ENCODE measurements at places on chromosomes 4 and X.

DNA sequence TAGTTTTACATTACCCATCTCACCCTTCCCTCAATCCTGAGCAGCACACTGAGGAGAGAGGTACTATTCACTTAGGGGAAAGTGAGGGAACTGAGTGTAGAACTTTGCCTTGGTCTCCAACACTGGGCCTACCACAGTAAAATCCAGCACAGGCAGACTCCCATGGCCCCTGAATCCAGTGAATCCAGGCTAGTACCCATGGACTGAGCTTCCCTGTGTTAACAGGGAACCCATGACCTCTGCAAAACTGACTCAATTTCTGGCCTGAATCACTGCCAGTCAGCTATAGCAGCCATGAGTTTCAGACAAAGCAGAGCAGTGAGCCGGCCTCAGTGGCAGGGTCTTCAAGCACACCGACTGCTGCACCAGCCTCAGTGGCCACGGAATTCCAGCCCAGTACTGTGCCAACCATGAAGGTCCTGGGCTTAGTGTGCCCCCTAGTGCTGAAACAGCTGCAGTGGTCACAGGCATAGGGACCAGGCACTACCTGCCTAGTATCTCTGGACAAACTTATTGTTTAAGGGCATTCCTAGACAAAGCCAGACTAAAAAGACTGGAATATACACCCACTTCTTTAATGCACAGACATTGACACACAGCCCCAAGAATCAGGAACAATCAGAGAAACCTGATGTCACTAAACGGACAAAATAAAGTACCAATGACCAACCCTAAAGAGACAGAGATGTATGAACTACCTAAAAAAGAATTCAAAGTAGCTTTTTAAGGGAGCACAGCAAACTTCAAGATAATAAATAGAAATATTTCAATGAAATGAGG, 127.4 kb upstream of the RPL34 start:
- peak; percentile 59 for DNase-seq

DNA sequence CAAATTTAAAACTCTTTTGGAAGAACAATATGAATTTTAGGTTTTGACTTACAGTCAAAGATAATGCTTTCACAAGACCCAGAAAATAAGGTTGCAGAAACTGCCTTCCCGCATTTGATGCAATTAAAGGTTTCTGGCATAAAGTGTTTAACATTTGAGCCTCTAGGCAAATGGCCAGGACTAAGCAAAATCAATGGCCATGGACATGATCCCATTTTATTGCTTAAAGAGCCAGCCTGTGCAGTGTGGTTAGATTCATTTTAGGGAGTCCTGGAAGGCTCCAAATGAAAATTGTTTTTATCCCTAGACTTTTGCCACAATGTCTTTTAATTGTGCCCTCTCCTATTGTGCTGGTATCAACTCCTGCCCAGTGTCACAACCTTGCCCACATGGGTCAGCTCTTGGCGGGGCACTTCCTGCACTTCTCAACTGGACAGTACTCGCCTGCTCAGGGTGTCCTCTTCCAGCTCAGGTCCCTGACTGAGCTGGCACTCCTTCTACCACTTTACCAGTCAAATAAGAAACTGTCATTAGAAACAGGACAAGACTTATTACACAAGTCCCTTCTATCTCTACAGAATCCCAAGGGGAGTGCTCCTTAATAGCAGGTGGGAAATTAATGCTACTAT, 208.4 kb upstream of the NPY2R start:
- no peak for DNase-seq

DNA sequence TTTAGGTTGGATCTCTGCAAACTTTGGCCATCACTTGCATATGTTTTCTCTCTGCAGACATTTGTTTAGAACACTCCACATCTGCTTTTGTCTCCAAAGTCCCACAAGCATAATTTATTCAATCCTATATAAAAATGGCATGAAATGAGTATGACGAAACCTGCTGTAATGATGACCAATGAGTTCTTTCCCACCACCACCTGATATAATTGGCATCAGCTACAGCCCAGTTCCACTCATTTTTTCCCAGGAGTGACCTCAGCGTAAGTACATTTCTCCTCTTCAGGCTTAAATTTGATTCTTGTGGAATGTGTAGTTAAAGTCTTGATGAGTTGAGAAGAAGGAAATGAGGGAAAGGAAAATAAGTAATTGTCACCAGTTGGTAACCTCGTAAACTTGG, 205.1 kb downstream of the AWAT2 start:
- no peak for DNase-seq

GRCh38 chrX:817759-818300, 187.2 kb downstream of the SHOX start:
- DNase-seq: no peak

GRCh38 chrX:48961585-48962091, 4.2 kb upstream of the OTUD5 start:
- no peak for DNase-seq

- DNase-seq: no peak
These were observed 96.3 kb downstream of the SMIM20 start for GRCh38 chr4:26010304-26010703.

GRCh38 chrX:8815460-8816065, 14.4 kb upstream of the FAM9A start:
- DNase-seq: peak; percentile 67

DNA sequence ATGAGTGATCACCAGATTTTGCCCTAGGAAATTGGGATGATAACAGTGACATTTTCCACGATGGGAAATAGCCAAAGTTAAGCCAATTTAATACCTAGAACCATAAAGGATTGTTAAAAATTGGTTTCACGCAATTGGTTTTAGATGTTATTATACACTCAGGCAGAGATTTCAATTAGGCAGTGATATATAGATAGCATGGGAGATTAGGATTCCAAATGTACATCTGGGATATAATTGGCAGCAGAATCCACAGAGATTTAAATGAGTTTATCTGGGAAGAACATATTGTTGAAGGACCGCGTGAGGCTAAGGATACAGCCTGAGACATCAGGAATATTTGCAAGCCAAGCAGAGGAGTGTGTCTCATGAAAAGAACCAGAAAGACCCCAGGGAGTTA, 351.6 kb downstream of the GPM6A start:
- no peak for DNase-seq

DNA sequence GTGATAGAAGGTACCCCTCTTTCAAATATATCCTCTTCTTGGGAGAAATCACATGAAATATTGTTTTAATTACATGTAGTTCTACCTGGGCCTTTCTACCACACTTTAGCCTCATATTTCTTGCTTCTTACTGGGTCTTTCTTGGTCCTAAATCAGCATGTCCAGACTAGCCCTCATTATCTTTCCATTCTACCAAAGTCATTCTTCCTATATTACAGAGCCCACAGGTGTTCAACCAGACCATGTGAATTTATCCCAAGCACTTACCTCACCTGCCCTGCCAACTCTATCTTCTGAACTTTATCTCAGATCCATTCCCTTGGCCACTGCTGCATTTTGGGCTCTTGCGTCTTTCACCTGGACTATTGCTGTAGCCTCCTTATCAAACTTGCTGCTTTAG, 11.8 kb upstream of the SOWAHB start:
- DNase-seq: no peak

- DNase-seq: no peak
These were observed 57.1 kb upstream of the USP38 start for GRCh38 chr4:143127621-143128020.

DNA sequence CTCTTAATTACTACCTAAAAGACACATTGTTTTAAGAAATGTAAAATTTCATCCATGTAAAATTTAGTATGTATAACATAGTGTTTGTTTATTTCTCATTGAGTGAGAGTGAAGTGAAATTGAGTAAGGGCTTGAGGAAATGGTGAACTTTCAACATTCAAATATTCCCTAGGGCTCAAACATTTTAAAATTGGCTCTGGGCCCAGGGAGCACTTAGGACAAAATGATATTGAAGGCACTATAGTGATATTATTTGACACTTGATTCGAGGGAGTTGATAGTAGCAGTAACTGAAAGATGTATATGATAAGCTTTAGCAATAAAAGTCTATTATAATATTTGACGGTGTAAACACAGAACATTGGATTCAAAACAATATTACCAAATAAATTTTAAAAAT, 1244.0 kb upstream of the TENM3 start:
- peak; percentile 9 for DNase-seq

DNA sequence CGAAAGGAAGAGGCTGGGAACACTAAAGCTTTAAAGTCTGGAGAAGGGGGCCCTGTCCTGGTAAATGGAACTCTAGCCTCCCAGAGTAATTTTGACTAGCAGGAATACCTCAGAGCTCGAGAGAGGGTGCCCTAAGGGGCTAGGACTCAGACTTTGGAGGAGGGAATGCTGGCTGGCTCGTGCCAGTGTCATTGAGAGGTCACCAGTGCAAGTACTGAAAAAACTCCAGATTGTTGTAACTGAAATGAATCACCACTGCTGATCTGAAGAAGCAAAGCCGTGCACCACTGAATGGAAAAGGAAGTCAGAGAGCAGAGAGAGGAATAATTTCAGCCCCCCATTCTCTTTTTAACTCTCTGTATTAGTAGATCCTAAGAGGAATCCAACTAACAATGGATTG, 690.2 kb downstream of the FAT4 start:
- no peak for DNase-seq

All from SK-MEL-5 (cell line).